Common myeloid progenitor, CD34-positive (primary cell): ENCODE measurements at places on chromosomes 6 and 20.
A peak's percentile ranks its signal among the peaks of the same experiment; 100 is the strongest.

GRCh38 chr6:39268171-39268570, 38.9 kb upstream of the KCNK5 start:
- no peak overlapping the region for H3K4me3 ChIP-seq
- no peak overlapping the region for H3K27ac ChIP-seq
- peak; percentile 9 for DNase-seq

DNA sequence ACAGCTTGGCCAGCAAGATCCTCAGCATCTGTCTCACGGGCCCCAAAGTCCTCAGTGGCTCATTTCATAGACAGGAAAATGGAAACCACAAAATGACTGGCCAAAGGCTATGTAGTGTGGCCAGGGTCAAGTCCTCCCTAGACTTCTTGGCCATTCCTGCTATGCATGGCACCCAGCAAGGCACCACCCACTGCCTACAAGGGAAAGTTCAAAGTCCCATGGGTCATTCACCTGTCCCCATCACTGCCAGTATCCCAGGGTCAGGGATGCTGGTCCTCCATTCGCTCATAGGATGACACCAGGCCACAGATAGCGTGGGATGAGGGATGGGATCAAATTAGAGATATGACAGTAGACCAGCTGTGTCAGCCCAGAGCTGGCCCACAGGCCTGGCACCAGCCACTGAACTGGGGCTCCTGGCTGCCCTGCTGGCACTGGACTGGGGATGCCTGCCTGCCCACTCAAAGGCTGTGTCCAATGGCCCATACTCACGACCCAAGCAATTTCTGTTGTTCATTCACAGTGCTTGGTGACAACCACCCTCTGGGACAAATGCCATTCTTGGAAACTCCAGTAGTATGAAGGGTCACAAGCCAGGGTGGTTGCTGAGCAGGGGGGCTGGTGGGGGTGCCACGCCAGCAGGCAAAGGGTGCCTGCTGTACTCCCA, 11.6 kb downstream of the ADISSP start:
- peaks cover 30% of the 10 kb centered on the region for H3K36me3 ChIP-seq
- no peak overlapping the region for H3K4me3 ChIP-seq
- H3K4me1 ChIP-seq, result no peaks in the 10 kb centered on the region
- H3K27me3 ChIP-seq, result no peaks in the 10 kb centered on the region

DNA sequence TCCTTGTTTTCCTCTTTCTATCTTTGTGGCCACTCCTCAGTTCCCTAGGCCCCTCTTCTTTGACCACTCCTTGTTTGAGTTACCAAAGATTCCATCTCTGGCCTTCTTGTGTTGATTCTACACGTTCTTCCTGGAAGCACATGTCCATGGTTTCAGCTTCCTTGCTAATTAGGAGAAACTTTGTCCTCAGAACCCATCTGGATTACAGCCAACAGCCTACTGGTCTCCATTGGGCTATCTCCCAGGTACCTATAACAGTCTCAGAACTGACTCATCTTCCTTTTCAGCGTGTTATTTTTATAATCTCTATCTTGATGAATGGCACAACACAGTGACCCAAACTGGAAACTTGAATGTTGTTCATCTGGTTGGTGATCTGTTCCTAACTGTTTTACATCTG, 17.5 kb downstream of the PTPRA start:
- no peak for DNase-seq
- peaks cover 3% of the 10 kb centered on the region for H3K36me3 ChIP-seq
- H3K27ac ChIP-seq, result no peak overlapping the region
- H3K4me1 ChIP-seq, result no peaks in the 10 kb centered on the region
- H3K27me3 ChIP-seq, result no peaks in the 10 kb centered on the region

- H3K27me3 ChIP-seq, result no peaks in the 10 kb centered on the region
- no peak overlapping the region for H3K27ac ChIP-seq
- H3K4me3 ChIP-seq, result no peak overlapping the region
- H3K36me3 ChIP-seq, result peaks cover 48% of the 10 kb centered on the region
- DNase-seq, result no peak
Measured at GRCh38 chr6:150880336-150880735, 14.8 kb downstream of the MTHFD1L start.

GRCh38 chr6:28758046-28758817, 165.6 kb downstream of the TRIM27 start:
- H3K27me3 ChIP-seq, result peaks cover 4% of the 10 kb centered on the region
- no peaks in the 10 kb centered on the region for H3K4me1 ChIP-seq
- no peak overlapping the region for H3K4me3 ChIP-seq
- no peaks in the 10 kb centered on the region for H3K36me3 ChIP-seq

DNA sequence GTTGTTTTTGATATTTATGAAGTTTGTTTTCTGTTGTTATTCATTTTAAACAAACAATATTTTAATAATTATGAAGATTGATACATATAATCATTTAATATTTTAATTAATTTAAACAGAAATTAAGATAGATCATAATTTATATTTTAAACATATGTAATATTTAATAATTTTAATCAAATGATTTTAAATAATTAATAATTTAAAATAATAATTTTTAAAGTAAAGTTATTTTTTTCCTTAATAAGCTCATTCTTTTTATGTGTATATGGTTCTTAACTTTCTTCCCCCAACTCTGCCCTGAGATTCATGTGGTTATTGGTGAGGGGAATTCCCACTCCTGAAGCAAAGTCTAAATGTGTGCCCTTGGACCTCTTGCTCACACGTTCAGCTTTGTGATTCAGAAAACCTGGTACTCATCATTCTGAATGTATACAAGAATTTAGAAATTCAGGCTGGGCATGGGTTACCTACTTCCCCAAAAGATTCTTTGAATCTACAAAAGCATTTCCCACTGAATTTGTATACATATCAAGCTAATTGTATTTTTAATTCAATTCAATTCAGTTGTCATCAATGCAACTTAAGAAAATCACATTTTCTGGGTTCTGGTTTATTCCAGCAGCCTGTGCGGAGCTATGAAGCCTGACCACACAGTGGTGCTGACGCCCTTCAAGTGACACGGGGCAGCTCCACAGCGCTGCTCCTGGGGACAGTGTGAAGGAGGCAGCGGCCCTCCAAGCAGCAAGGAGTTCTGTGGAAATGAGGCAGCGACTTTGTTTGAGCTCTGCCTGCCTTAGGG, 168.9 kb upstream of the UST start:
- DNase-seq, result peak; percentile 83
- no peak overlapping the region for H3K4me3 ChIP-seq
- no peaks in the 10 kb centered on the region for H3K27me3 ChIP-seq
